Activated naive CD8-positive, alpha-beta T cell treated with anti-CD3 and anti-CD28 coated beads for 36 hours (primary cell): ENCODE measurements at places on chromosomes 2 and 18. TPM values are rescaled to one million over a fixed set of nuclear protein-coding genes. Genes with fewer than 3 reads are reported as not detected.

The MARCO gene
- not detected for total RNA-seq

The CIB4 gene
- total RNA-seq = not detected

The SPP2 gene
- total RNA-seq = not detected

The LRRC30 gene
- total RNA-seq = not detected

DNA sequence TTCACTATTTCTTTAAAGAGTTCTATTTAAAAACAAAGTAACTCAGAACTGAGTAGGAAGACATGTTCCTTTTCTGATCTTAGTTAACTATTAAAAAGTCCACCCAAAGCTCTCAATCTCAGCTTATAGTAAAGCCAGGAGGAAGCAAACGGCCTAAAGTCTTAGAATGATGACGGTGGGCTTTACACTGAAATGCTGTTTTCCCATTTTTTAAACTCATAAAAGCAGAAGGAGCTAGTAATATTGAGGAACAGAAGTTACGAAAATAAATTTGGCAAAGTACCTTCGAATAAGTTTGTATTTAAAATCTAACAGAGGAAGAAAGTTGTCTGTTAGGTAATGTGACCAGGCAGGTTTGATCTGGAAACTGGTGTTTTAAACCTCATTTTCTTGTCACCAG lies 111.1 kb downstream of the ZNF532 start:
- DNase-seq = no peak

DNA sequence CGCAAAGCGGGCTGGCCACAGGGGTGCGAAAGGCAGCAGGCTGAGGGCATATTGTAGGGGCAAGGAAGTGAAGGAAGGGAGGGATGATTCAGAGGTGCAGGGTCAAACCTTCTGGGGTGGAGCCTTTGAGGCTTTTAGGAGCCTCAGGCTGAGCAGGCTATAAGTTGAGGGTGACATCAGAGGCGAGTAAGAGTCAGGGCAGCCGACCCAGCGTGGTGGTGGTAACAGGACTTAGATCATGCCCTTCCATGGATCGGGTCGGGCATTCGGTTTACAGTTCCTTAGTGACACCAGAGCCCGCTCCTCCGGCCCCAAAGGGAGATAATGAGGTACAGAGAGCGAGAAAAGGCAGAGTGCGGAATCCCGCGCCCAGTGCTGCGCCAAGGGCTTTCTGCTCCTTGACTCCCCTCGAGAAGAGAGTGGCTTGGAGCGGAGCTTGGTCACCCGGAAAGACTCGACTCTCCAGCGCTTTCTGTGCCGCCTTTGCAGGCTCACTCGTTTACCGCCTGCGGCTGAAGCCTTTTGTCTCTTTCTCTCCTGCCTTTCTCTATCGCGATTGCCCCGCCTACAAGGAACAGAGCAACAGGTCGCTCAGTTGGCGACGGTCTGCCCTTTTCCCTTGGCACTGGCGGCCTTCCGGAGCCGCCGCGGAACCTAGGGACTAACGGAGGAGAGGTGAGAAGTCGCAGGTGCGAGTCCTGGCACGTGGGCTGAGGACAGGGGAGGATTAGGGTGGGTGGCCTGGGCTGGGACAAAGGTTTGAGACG lies 720 bp downstream of the LBX2 start:
- no peak for DNase-seq

DNA sequence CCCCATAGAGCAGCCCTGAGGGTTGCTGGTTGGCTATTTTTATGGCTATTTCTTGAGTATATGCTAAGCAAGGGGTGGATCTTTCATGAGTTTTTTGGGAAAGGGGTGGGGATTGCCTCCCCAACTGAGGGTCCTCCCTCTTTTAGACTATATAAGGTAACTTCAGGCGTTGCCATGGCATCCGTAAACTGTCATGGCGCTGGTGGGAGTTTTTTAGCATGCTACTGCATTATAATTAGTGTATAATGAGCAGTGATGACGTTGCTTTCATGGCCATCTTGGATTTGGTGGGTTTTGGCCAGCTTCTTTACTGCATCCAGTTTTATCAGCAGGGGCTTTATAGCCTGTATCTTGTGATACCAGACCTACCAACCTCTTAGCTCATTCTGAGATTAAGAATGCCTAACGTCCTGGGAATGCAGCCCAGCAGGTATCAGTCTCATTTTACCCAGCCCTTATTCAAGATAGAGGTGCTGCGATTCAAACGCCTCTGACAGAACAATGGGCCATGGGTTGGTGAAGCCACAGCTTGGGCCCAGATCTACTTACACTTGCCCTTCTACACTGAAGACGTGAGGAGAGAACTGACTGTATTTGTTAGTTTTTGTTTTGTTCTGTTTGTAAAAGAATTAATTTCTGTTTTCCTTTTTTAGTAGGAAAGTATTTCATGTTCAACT lies 53.8 kb upstream of the TMEM163 start:
- no peak for DNase-seq

DNA sequence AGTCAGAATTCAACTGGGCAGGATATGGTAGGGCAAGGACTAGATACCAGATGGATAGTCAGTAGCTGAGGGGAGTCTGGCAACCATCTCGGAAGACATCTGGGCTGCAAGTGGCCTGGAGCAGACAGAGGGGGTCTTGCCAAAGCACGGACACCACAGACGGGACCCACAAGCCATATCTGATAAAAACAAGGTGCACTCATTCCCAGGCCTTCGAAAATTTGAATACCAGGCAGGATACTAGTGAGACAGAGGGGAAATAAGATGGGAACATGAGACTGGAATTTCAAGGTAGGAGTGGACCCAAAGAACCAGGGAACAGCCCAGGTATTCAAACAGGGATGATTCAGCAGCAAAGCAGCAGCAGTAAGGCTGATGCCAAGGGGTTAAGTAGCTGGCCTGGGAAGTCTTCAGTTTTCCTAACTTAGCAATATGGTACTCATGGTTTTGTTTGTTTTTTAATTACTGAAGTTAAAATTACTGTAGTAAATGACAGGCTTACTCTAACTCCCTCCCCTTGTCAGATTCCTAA lies 144.9 kb upstream of the NCKAP5 start:
- DNase-seq = no peak

DNA sequence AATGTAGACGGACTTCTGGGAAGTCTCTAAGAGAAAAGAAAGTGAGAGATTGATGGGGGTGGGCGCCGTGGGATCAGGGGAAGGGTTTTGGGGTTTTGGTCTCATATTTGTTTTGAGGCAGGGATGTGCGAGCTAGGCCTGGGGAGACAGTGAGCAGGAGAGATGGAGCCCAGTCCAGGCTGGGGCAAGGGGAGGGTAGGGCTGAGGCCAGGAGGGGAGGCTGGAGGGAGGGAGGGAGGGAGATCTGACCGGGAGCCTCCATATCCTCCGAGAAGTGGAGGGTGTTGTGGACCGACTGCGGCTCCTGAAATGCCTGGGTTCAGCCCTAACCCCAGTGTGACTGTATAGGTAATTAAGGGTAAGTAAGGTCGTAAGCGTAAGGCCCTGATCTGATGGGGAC lies 72.8 kb upstream of the ODC1 start:
- DNase-seq = no peak

DNA sequence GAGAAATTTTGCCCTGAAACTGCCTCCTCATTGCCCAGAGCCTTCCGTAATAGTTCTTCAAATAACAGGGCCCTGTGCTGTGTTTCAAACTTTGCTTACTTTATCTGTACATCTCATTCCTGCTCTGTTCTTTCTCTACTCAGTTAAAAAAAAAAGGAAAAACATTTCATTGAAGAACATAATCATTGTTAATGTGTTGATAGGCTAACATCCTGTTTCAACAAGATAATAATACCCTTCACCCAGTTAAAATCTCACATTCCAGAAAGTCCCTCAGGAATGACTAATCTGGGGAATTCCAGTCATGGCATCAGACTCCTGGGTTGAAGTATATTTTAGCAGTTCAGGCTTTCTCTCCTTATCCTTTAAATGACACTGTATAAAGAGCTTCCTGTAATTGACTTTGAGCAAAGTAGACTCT lies 45.6 kb upstream of the ITGAV start:
- no peak for DNase-seq

DNA sequence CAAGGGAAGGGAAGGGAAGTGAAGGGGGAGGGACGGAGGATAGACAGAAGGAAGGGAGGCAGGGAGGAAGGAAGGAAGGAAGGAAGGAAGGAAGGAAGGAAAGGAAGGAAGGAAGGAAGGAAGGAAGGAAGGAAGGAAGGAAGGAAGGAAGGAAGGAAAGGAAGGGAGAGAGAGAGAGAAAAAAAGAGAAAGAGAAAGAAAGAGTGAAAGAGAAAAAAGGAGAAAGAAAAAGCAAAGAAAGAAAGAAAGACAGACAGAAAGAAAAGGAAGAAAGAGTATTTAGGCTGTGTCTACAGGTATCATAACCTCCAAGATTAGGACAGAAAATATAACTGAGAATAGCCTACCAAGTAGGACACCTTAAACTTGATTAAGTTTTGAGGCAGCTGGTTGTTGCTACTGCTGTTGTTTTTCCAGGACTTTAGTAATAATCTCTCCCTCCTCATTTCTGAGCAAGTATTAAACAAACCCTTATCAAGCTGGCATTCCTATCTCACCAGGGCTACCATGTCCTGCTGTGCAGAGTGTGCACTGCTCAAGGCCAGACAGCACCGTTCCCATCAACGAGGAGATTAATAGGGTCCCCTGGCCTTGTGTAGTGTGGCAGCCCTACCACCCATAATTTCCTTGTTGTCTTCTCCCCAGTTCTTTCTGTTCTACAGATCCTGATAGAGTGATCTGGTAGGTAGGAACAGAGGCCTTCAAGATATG lies 90.5 kb upstream of the FHL2 start:
- no peak for DNase-seq

DNA sequence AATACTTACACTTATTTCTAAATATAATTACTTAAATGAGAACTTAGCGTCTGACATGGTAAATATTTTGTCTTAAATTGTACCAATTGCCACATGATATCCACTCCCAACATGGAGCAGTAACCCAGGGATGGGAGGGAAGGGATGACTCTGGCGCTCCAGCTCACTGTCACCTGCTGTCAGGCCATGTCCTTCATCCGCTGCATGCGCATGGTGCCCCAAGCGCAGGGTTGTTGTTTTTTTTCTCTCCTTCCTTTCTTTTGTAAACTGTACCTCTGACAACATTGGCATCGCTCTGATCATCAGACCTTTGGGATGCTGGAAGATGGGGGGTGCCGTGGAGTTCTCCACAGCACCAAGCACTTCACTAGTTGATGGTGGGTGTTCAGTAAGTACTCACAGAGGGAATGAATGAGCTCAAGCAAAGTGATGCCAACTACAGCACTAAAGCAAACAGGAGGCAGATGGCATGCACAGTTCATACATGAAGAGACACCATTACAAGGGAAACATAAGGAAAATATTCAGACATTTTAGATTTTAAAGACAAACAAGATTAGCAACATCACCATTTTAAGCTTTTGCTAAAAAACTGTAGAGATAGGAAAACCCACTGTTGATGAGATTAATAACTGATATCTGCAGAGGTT lies 247.8 kb downstream of the GBX2 start:
- no peak for DNase-seq

- no peak for DNase-seq
These were observed 186.3 kb downstream of the HAUS1 start for GRCh38 chr18:46290440-46291020.

- no peak for DNase-seq
These were observed 12.6 kb downstream of the FN1 start for GRCh38 chr2:215423234-215423633.

GRCh38 chr2:58289029-58289428 lies 47.9 kb upstream of the FANCL start:
- no peak for DNase-seq

DNA sequence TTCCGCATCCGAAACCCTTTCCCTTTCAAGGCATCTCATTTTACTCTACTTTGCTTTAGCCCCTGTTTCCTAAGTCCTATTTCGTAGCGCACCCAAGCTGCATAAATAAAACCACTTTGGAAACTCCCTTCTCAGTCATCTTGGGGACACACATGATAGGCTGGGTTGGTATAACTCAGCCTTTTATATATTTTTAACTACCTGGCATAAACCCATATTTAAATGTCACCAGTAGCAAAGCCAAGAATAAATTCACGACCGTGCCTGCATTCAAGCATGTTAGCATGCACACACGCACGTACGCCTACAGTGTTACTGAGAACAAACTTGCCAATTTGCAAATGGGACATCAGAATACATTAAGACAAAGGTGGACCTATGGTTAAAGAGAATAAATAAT lies 564.7 kb upstream of the PIK3C3 start:
- DNase-seq = no peak

- no peak for DNase-seq
These were observed 57.9 kb downstream of the NXPH2 start for GRCh38 chr2:138722316-138722715.

DNA sequence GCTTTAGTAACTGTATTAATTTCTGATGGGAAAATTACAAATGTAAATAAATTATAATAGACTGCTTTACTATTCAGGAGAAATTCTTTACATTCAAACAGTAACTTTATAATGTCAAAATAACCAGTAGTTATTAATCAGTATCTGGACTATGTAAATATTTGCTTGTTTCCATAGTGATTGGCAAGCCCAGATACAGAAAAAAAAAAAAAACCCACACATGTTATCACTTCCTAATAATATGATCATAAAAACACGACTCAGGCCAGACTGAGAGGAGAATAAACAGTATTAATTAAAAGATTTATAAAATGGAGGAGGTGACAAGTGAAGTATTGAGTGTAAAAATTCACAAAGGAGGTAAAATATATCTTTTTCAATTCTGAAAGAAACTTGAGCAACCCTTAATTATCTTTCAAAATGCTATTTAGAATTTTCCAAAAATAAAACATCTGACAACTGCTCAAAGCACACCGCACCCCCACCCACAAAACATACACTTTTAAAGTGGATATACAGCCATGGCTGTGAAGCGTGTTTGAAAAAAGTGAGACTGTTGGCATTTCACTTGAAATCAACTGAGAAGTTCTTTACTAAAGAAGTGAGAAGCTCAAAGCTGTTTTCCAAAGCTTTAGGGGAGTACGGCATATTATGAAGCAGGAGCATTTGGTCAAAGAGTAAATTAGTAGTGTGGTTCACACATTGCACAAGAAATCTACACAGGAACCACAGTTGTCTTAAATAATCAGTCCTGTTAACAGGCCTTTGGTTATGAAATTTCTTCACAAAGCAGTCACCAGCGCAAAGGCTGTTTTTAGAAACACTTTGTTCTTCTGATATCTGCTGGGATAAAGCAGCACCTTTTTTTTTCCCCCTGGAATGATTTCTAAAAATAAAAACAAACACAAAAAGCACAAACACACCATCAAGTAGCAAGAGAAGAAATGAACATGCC lies 475.8 kb downstream of the TXNL1 start:
- no peak for DNase-seq

DNA sequence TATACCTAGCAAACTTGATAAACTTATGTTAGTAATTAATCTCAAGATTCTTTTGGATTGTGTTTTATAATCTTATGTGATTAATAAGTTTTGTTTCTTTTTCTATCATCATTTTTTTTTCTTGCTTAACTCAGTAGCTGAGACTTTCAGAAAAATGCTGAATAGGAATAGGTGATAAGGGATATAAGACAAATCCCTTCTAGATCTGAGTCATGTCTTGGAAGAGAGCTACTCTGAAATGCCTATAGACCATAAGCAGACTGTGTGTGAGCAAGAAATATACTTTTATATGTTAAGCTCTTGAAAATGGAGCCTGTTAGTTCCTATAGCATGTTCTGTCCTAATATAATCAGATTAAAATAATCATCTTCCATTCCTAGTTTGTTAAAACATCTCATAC lies 29.6 kb downstream of the CYBRD1 start:
- no peak for DNase-seq

- DNase-seq = no peak
These were observed 490.6 kb downstream of the THSD7B start for GRCh38 chr2:137255990-137256389.
